ENCODE measurements at places on chromosomes 3 and 15. TPM values are rescaled to one million over a fixed set of nuclear protein-coding genes. Genes with fewer than 3 reads are reported as not detected.

Gene MUC4
- 0.08 TPM for total RNA-seq

Gene CHRM5
- not detected for total RNA-seq

Gene PLA2G4D
- total RNA-seq = not detected

Gene FAM81A
- not detected for total RNA-seq

Gene NAALADL2
- 4.2 TPM for total RNA-seq

Gene SCG5
- total RNA-seq = 16.5 TPM

Gene KNG1
- 1,019 TPM for total RNA-seq

Gene SLC30A4
- total RNA-seq = 3.6 TPM

Gene ADGRG7
- 17.0 TPM for total RNA-seq

Gene GOLGA6A
- total RNA-seq = 1.6 TPM

Gene GATA2
- 1.3 TPM for total RNA-seq

Gene ERICH6
- total RNA-seq = not detected

Gene ANXA2
- 61.3 TPM for total RNA-seq

Gene MLH1
- 13.9 TPM for total RNA-seq

Gene EFL1
- 6.7 TPM for total RNA-seq

Gene GPR156
- not detected for total RNA-seq

Gene ASB14
- total RNA-seq = not detected

Gene PLCB2
- 8.7 TPM for total RNA-seq

Gene GUCA1C
- total RNA-seq = not detected

Gene NOX5
- total RNA-seq = 0.13 TPM

Gene PLA2G4B
- total RNA-seq = 5.9 TPM

Gene CCR2
- 0.33 TPM for total RNA-seq

Gene LIPH
- total RNA-seq = 0.58 TPM

Gene GOLGA6L7
- total RNA-seq = not detected

Gene ZNF80
- total RNA-seq = not detected

Gene GNAT1
- 0.08 TPM for total RNA-seq

Gene ANKRD34C
- total RNA-seq = not detected

Gene BCHE
- total RNA-seq = 38.3 TPM

Gene CCDC66
- total RNA-seq = 6.2 TPM

Gene DNAJA4
- 0.86 TPM for total RNA-seq

Gene GADL1
- not detected for total RNA-seq

Gene CISH
- total RNA-seq = 8.5 TPM

Gene KIF15
- total RNA-seq = 0.28 TPM

Gene CNTN4
- total RNA-seq = 3.3 TPM

Gene WDR93
- total RNA-seq = not detected

Gene LRRC3B
- not detected for total RNA-seq

Gene GOLGA8S
- 0.35 TPM for total RNA-seq

Gene SH3GL3
- not detected for total RNA-seq

Gene SLCO3A1
- 3.4 TPM for total RNA-seq

Gene SNRPN
- 29.7 TPM for total RNA-seq

Gene GHSR
- total RNA-seq = not detected

Gene CASR
- 0.30 TPM for total RNA-seq

Gene ROBO2
- total RNA-seq = 0.20 TPM

Gene XCR1
- total RNA-seq = not detected

Gene KBTBD13
- total RNA-seq = not detected

Gene GPR15
- total RNA-seq = not detected

Gene A4GNT
- not detected for total RNA-seq

Gene HHATL
- total RNA-seq = 0.40 TPM

Gene SLC22A14
- not detected for total RNA-seq

Measured in left lobe of liver (tissue), 2 donors.